Fibroblast of the conjunctiva (primary cell): ENCODE measurements at places on chromosomes 7 and 10.

DNA sequence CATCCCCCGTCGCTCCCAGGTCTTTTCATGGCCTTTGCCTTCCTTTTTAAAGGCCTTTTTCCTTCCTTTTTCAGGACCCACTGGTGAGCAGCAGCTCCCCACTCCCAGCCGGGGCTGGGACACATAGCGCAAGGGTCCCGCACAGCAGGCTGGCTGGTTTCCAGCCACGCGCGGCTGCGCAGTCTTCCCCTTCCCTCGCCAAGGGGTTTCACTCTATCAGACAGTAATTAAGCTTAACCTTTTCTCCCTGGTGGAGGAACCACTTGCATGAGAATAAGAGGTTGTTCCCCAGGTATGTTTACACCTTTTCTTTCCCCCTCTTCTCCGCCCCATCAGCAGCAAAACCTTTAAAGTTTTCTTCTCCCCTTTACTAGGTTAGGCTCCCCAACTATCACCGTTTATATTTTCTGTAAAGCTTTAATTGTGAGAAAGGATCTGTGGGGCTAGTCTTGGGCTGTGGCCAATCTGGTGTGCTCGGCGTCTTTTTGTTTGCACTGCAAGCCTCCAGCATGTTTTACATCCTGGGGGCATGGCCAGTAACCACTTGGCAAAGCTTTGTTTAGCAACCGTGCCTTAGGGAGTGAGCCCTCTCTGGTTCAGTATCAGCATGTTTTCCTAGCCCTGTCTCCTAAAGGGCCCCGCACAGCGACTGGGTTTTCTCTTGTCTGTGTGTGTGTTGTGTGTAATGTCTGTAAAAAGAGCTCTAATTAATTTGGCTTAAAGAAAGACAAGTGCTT, 219.6 kb downstream of the PHF14 start:
- peak; percentile 68 for DNase-seq

DNA sequence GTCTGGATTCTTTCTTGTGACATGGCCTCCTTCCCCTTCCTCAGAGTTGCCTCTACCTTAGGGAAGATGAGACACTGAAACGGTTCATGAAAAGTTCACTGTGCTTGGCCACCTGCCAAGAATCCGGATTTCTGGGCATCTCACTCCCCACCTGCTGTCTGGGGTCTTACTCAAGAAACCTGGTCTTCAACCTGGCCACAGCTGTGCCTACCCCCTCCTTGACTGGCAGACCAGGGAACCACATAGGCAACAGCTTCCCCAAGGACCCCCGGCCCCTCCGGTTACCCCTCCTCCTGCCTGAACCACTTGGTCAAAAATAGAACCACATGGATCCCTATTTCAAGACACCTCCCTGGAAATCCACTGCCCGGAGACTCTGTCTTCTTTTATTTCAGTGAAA, 58.7 kb upstream of the NANOS1 start:
- no peak for DNase-seq

DNA sequence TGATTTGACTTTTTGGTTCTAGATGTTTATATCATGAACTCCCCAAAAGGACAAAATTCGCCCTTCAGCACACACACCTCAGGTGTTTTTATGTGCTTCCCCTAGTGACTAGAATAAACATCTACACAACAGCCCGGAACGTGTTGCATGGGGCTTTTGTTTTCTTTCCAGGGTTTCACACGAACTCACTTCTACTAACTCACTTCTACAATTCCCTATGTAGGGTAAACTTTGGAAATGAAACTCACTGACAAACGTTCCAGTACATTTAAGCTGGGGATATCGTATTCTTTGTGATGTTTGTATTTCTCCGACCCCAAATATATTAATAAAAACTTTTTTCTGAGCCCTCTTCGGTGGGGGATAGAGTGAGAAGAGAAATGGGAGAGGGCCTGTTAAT, 1.4 kb downstream of the TRA2A start:
- DNase-seq = peak; percentile 16

DNA sequence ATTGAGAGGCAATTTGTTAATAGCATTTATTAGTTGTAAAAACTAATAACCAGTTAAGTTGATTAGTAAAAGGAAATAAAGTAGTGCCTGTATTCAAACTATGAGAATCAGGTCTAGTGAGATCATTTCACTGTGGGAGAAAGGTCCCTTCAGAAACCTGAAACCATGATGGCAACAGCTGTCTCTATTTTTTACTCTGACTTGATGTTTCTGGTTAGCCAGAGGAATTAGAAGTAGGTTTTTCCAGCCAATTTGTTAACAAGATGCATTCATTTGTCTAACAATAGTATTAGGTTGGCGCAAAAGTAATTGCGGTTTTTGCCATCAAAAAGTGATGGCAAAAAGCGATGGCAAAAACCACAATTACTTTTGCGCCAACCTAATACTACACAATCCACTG, 272.2 kb upstream of the YAE1 start:
- DNase-seq = no peak

- DNase-seq = no peak
Measured at GRCh38 chr10:70964245-70964644, 75.9 kb upstream of the PCBD1 start.

GRCh38 chr10:89156161-89156835, 50.8 kb downstream of the CH25H start:
- no peak for DNase-seq

DNA sequence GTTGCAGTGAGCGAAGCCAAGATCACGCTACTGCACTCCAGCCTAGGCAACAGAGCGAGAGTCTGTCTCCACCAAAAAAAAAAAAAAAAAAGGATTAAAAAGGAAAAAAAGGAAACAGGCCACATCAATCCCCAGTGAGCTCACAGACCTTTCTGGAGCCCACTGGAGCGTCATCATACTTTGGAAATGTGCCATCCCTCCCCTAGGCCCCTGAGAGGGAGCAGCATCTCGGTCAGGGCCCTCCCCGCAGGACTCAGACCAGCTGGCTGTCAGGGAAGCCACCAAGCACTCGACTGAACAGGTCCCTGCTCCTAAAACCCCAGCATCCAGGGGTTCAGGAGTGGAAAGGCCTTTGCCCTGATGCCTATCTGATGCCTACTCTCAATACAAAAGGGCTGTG, 97.9 kb upstream of the SH2B2 start:
- no peak for DNase-seq

GRCh38 chr10:58438340-58438871, 53.2 kb downstream of the TFAM start:
- DNase-seq = peak; percentile 32

- DNase-seq = no peak
Measured at GRCh38 chr7:24858108-24858977, 101.1 kb upstream of the GSDME start.
